A549 treated with AZD2906 at 1 μM for 4 hours (cell line): ENCODE measurements at places on chromosomes 1 and 21. TPM values are rescaled to one million over a fixed set of nuclear protein-coding genes. Genes with fewer than 3 reads are reported as not detected.

Gene IVL
- total RNA-seq, result 0.06 to 0.18 TPM (median 0.11 TPM) in 4 of 5 replicates, not detected in the other

Gene IL23R
- total RNA-seq, result not detected in 5 replicates

Gene TNFRSF4
- 0.13 to 0.34 TPM (median 0.20 TPM) in 4 of 5 replicates, not detected in the other for total RNA-seq

Gene ZNF695
- 2.0 to 3.1 TPM (median 2.4 TPM) in 5 replicates for total RNA-seq
